ENCODE measurements at places on chromosomes 4 and X.

GRCh38 chr4:67122029-67122428, 423.3 kb downstream of the CENPC start:
- DNase-seq = no peak

GRCh38 chr4:19936476-19936875, 315.2 kb upstream of the SLIT2 start:
- no peak for DNase-seq

- DNase-seq = no peak
These were observed at the start of gene JCHAIN for GRCh38 chr4:70666369-70666768. Gene JCHAIN, minus strand, starts transcription at chr4:70666508. Its CDS starts 18 bp downstream, at chr4:70666490.

- DNase-seq = no peak
These were observed 36.7 kb upstream of the ARHGAP6 start for GRCh38 chrX:11702420-11702819.

- DNase-seq = no peak
These were observed 82.1 kb downstream of the MAGEB10 start for GRCh38 chrX:27889878-27890277.

GRCh38 chr4:127045861-127046260, 586.9 kb upstream of the INTU start:
- DNase-seq = no peak

DNA sequence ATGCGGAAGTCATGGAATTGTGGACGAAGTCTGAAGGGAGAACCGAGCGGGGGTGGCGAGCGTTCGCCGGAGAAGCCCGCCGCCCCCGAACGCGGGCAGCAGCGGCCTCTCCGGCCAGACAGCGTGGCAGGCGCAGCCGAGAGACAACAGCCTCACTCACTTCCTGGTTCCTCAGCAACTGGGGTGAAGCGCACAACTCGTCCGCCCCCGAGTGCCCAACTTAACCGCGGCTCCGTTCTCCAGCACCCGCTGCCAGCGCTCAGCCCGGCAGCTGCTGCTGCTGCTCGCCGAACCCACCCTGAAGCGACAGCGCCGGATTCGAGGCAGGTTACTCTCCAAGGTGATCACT, 68.0 kb downstream of the NOCT start:
- peak; percentile 77 for DNase-seq

GRCh38 chrX:145735036-145735435, 82.6 kb upstream of the SLITRK2 start:
- DNase-seq = no peak

DNA sequence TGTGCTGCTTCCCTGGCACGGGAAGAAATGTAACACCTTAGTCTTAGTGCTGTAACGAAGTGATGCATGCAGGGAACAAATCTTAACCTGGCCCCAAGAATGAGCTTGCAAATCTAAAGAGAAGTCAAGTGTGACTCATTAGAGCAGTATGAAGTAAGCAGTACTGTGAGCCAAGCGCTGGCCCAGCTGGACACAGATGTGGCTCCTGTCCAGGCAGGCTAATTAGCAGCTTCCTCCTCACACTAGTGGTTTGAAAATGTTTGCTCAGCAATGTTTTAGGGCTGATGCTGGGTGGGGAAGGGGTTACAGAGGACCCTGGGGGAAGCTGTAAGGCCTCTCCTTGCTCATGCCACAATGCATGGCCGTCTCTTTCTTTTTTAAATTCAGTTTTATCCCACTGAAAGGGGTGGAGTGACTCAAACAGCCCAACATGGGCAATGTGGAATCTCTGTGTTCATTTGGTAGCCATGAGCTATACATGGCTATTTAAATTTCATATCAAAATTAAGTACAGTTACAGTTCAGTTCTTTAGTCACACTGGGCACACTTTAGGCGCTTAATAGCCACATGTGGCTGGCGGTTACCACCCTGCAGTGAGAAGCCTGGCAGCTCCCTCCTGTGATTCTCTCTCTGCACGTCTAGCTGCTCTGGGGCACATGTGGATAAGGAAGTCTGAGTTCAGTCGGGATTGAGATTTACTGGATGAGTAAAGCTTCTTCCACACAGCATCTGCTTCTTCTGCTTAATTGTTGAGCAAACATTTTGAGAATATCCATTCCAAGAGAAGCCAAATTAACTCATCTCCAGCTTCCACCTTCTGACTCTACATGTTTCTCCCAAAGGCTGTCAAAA, 48.8 kb downstream of the MAP7D2 start:
- peak; percentile 70 for DNase-seq

- no peak for DNase-seq
These were observed 2.0 kb downstream of the TSPAN5 start for GRCh38 chr4:98656443-98656842.

DNA sequence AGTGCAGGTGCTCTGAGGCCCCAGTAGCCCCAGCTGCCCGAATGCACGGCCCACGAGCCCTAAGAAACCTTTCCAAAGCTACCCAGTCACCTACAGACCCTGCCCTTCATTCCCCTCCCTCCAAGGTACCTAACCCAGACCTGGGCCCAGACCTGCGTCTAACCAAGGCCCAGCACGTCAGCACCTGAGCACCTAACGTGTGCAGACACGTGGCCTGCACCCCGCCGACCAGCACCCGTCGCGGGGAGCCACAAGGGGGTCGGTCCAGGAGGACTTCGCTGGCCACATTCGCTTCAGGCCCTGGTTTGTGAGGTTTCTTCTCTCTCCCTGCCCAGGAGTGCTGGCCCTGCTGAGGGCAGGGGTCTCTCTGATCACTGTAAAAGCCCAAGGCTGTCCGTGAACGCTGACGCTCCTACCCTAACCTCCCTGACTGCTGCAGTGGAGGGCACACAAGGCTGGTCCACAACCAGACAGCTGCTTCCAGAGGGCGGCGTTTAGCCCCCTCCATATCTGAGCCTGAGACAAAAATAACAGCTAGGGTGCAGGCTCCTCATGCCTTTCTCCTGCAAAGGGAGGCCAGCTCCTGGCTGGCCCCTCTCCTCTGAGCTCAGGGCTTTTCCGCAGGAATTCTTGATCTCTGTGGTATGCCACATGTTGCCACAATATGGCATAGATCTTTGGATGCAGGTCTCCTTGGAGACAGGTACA, 31.8 kb downstream of the WDR1 start:
- DNase-seq = no peak

DNA sequence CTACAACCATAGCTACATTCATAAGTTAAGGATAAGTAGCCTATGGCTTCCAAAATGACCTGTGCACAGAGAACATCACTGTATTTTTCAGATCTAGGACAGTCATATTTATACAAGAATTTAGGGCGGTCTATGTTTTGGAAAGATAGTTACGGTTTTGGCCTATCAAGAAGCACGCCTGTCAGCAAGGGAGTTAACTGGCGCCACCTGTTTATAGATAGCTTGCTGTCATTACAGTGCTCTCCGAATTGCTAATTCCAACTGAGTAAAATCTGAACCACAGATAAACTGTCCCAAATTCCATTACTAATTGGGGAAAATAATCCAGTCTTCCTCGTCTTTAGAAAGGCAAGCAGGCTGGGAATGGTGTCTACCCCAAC, 646 bp downstream of the ABCB7 start:
- DNase-seq = no peak

- peak; percentile 17 for DNase-seq
These were observed 1.6 kb downstream of the NHS start for GRCh38 chrX:17376431-17377077.

DNA sequence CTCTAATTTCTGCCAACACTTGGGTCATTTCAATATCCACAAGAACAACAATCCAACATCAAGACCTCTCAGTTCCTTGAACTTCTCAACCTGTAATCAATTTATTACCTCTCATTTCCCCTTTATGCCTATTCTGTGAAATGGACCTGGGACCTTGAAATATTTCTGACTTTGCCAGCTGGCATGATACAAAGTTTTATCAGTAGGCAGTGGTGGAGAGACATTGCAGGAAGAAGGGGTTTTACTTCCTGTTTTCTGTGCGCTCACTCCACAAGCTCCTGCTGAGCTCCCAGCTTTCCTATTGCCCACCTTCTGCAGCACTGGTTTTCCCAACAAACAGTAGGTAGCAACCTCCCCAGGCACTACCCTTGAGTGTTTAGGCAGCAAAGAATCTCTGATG, 3.5 kb upstream of the ARHGEF6 start:
- DNase-seq = no peak

GRCh38 chrX:72430405-72430968, 124.8 kb upstream of the CITED1 start:
- no peak for DNase-seq

- no peak for DNase-seq
These were observed 1100.2 kb upstream of the INTU start for GRCh38 chr4:126532527-126532926.

GRCh38 chr4:8473920-8474590, 33.5 kb downstream of the TRMT44 start:
- no peak for DNase-seq

GRCh38 chrX:33726281-33727160, 405.6 kb downstream of the FAM47A start:
- peak; percentile 5 for DNase-seq

DNA sequence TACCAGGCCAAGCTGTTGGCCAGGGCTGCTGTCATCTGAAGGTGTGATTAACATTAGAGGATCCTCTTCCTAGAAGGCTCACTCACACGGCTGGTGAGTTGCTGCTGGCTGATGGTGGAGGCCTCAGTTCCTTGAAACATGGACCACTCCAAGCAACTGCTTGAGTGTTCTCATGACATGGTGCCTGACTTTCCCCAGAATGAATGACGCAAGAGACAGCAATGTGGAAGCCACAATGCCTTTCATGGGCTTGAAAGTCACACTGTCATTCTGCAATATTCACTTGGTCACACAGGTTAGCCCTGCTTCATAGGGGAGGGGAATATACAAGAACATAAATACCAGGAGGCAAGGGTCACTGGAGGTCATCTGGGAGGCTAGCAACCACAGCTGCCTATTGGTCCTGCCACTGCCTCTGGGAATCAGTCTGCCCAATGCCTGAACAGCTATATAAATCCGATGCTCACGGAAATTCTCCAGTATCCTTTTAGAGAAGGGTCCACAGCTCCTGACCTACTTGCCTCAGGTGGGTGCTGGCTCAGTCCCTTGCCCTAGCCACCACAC, 97.1 kb upstream of the MAML3 start:
- DNase-seq = no peak

DNA sequence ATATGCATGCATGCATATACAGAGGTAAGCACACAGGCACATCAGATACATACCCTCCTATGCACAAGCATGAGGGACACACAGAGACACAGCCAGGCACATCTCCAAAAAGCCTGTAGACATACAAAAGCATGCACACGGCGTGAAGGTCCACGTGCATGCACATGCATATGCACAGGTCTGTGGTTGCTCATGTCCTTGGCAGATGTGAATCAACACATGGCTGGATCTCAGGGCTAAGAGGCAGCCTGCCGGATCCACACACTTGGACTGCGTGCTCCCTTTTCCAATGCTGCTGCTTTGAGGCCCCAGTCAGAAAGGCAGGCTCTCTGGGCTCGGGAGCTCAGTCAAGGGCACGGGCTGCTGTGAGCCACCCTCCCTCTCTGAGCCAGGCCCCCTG, 3.6 kb downstream of the STARD8 start:
- no peak for DNase-seq

GRCh38 chrX:24259544-24260240, 54.2 kb downstream of the SUPT20HL2 start:
- DNase-seq = no peak

GRCh38 chrX:136268051-136269048, 17.1 kb upstream of the MAP7D3 start:
- no peak for DNase-seq

- peak; percentile 35 for DNase-seq
These were observed 50.6 kb downstream of the LGI2 start for GRCh38 chr4:24980064-24980690.

- no peak for DNase-seq
These were observed 2.2 kb downstream of the AIFM1 start for GRCh38 chrX:130163398-130163797.

DNA sequence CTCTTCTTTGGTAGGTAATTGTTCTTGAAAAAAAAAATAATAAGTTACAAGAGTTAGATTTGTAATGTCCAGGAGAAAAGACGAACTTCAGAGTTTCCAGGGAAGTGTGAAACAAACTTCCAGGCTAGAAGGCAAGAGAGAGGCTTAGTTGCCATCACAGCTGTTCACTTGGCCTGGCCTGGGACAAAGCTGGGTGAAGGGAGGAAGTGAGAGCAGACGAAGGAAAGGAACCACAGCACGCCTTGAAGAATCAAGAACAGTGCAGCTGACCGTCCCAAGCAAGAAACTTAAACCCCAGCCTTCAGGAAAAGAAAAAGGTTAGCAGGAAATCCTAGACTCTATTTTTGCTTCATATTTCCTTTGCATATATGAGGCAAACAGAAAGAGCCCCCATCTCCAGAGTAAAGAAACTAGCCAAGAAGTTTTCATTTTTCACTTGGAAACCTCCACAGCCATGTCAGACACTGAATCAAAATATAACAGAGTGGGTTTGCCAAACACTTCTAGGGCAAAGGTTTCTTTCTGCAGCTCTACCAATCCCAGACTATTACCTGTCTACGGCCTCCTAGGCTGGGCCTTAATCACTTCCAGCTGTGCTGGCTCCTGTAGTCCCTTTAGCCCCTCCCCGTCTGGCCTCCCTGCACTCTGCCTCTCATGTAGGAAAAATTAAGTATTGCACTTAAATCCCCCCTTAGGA, 209.6 kb downstream of the SPATA18 start:
- DNase-seq = no peak

DNA sequence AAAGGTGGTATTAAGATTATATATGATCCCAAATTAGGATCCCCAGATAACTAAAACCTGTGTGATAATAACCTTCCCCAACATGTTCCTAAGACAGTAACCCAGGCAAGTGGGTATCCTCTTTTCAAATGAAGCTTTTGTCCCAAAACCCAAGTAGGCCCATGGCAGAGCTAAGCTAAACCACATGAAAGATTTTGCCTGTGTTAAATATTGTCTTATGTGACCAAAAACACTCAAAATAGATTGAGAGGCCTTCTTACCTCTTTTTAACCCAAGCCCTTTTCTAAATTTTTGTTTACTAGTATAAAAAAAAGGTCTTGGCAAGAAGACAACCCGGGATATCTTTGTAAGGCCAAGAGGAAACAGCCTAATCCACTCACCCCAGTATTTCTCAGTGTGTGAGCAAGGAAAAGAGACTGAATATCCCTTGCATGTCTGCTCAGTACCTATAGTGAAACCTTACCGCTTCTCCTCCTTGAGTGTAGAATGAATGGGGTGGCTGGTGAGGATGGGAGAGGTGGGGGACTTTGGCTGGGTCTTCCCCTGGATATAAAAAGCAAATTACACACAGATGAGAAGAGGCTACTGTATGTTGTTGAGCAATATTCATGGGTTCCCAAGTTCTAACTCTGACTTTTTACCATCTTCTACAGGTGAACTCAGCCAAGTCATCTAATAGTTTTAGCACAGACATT, 188.8 kb upstream of the BMP3 start:
- no peak for DNase-seq

DNA sequence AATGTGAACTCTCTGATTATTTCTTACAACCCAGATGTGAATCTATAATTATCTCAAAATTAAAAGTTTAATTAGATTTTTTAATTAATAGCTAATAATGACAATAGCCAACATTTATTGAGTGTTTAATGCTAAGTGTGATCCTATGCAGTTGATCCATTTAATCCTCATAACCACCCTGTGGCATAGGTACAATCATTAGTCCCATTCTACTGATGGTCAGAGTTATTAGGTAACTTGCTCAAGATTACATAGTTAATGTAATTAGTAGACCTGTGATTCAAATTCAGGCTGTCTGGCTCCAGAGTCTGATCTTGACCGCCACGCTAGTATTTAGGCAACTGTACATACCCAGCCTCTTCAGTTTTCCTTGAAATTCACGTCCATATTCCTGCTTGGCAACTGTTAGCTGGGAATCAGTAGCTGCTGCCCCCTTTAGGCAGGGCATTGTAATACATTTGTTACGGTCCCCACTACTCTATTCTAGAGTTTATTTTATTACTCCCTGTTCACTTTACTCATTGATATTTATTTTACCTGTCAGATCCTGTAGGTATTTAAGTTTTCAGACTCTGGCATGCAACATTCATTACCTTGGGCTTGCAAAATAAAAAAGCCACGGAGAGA, 20.6 kb upstream of the TEC start:
- DNase-seq = no peak
